Stimulated activated CD8-positive, alpha-beta memory T cell treated with anti-CD3 and anti-CD28 coated beads, Interleukin-15, amount 100 ng/mL, for 4 hours (primary cell): ENCODE measurements at places on chromosomes 4 and X.

- no peak for DNase-seq
These were observed 36.9 kb downstream of the NR3C2 start for GRCh38 chr4:148405161-148405893.

DNA sequence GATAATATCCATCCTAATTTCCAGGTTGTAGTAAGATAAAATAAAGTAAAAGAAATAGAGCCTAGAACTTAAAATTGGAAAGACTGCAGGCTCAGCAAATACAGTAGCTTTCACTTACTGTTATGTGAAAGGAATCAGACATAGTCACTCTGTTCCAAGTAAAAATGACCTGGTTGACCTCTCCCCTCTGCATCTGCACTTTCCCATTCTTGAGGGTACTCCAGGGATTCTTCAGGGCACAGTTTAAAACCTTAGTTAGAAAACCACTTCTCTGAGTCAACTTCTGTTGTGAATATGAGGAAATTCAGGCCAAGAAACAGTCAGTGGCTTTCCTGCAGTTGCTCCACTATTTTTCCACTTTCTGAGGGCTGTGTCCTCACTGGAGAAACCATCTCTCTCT, 42.9 kb downstream of the FRAS1 start:
- DNase-seq = no peak

DNA sequence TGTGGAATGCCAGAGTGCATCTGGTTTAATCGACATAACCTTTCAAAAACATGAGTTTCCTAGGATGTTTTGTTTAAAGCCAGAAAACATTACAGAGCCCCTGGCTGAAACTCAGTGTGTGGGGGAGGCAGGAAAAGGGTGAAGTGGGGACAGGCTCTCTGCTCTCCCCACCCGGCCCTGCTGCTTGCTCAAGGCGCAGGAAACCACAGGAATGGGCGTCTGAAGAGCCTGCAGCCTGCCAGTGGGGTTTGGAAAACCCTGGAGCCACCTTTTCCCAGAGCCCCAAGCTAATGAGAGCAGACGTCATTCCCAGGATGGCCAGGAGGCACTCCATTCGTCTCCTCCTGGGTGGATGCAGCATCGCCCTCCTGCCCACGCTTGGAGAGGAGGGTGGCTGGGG, 240.6 kb downstream of the AFAP1 start:
- no peak for DNase-seq

- DNase-seq = no peak
These were observed 69.4 kb downstream of the DCHS2 start for GRCh38 chr4:154422152-154422551.

- DNase-seq = no peak
These were observed 67.8 kb upstream of the SOD3 start for GRCh38 chr4:24727390-24728224.

- no peak for DNase-seq
These were observed 29.8 kb upstream of the ARHGEF6 start for GRCh38 chrX:136810493-136810892.

- DNase-seq = no peak
These were observed 2.4 kb upstream of the PCDH10 start for GRCh38 chr4:133146574-133147241.

GRCh38 chr4:156961196-156962057, 10.2 kb downstream of the PDGFC start:
- DNase-seq = no peak

DNA sequence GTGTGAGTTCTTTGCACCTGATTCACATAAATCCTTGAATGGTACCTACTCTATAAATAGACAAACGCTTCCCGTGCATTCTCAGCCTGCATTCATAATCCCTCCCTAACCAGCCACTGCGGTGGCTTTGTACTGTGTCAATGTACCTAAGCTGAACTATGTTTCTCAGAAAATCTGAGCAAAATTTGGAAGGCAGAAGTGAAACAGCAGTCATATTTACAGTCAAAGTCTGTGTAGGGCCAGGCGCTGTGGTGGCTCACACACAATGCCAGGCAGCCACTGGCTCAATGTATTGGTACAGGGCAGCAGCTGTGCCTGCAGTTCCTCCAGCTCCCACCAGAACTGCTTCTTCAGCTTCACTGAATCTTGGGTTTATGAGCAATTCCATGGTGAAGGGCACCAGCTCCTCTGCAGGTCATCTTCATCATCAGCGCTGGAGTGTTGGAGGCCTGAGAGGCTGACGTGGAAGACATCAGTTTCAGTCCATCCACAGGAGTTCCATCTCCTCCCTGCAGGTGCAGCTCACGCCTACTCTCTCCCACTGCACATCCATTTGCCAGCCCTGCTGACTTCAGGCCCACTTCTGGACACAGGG, 32.3 kb upstream of the IRF2 start:
- DNase-seq = no peak

- no peak for DNase-seq
These were observed 38.7 kb downstream of the SPATA4 start for GRCh38 chr4:176156656-176157055.

- no peak for DNase-seq
These were observed 30.5 kb downstream of the NELFA start for GRCh38 chr4:1978226-1978625.

DNA sequence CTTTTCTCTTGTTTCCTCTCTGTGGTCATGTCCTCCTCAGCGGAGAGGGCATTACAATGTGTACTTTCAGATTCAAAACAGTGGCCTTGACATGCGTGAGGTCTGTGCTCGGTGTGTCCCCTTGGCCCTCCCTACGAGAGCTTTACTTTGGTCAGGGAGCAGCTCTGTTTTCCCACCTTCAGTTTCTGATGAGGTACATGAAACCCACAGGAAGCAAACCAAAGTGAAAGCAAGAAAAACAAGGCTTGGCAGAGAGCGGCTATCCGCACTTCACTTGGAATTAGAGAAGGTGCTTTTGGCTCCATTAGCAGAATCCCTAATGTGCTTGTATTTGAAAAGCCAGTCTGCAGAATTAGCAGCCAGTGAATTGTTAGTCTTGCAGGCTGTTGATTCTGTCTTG, 19.5 kb upstream of the BOD1L1 start:
- DNase-seq = no peak

GRCh38 chr4:113678641-113679040, 82.9 kb downstream of the CAMK2D start:
- no peak for DNase-seq

DNA sequence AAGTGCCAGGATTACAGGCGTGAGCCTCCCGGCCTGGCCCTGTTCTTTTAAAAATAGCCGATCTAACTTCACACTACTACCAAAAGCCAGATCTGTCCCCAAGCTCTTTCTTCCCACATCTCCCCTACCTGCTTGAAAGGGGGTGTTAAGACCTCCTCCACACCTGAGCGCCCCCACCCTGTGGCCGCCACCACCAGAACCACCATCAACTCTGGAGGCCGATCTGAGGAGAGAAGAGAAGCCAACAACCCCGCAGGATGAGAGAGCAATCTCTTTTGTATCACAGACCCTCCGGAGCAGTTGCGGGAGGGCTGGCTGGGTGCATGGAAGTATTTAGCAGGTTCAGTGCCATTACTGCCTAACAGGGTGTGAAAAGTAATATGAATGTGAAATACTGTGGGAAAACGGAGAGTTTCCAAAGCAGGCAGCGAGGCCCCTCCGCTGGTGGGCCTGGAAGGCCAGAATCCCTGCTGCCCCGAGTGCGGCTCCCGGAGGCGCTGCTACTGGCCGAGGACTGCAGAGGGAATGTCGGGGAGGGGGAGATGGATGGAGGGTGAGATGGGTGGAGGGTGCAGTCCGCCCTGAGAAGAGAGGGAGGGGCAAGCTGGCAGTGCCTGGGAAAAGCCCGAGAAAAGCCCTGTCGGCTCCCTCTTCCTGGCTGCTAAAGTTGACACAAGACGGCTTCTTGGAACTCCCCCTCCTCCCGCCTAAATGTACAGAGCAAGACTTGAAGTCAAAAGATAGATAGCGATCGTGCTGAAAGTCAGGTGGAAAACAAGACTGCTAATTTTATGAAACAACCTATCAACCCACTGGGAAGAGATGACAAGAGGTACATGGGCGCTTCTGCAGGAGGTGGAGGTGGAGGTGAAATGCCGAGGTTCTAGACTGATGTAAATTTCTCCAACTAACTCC, 22.3 kb downstream of the HAND2 start:
- DNase-seq = no peak

DNA sequence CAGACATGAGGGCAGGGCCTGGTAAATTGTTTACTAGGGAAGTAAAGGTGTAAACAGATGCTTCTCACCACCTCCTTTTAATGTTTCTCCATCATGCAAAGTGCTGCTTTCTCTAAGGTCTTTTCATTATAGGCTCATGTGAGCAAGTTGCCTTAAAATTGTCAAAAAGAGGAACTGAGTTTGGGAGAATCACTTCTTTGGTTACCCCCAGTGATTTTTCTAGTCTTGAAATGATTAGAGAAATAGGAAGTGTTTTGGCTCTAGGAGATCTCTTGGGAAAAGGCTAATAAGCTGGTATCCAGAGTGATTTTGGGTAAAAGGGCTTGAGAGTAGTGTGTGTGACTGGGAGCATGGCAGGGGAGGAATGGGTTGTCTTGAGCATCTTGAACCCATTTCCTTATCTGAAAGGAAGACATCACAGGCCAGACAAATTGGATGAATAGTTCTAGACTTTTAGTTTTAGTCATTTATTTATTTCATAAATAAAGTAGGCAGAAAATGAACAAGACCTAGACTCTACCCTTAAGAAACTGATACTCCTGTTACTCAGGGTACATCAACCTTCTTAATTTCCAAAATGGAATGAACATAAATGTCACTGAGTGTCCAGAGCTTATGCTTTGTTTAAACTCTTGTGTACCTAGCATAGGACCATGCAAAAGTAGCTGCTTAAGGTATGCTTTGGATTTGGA, 14.2 kb downstream of the GRPR start:
- DNase-seq = no peak

DNA sequence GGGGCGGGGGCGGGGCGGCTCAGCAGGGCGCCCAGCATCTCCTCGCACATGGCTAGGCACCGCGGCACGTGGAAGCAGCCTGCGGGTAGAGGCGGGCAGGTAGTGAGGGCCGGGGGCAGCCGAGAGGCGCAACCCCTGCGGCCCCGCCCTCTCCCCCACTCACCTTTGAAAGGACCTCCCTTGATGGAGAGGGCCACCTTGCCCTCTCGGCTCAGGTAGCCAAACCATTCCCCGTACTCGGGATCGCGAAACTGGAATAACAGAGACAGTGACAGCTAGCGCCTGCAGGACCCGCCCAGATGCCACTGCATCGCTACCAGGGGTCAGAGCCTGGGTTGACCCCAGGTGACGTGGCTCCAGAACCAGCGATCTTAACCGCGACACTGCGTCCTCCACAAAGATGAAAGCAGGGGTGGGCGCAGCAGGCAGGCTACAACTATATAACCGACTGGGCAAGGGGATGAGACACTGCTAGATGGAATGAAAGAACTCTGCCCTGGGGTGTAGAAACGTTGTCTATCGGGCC, 552 bp upstream of the NAA10 start:
- no peak for DNase-seq

DNA sequence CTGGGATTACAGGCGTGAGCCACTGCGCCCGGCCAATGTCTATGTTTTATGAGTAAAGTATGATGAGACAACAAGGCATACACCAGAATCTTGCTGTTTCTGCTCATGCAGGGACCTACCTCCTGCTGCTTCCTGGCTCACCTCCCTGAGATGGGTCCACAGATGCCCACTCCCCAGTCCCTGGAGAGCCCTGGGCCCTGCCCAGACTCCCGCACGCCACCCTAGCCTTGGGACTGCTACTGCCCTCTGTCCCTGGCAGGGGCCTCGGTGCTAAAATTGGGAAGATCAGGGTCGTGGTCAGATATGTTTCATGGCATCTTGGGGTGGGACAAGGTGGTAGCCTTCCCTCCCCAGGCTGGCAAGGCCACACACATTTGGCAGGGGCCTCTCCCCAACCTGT, 84.3 kb upstream of the BCOR start:
- DNase-seq = no peak

GRCh38 chr4:16133406-16133805, 49.6 kb upstream of the PROM1 start:
- DNase-seq = no peak

DNA sequence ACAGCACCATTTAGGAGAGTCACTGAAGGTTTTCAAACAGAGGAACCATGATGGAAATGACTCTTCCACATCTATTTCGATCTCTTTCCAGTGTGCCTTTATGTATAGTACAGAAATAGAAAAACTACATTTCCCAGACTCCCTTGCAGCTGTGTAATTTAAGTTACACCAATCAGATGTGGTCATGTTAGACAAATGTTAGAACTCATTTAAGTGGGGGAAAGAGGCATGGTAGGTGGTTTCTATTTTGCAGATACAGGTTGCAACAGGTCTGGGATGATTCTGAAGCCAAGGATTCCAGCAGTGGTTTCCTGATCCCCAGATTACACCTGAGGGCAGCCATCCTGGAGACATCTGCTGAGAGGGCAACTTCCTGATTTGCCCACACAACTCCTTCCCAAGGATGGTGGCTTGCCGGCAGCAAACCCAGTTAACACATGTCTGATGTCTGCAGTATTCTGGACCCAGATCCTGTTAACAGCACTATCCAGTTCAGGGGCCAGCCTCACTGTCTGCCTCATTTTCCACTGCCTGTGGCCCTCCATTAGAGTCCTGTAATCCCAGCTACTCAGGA, 38.7 kb upstream of the PDK3 start:
- DNase-seq = no peak

GRCh38 chrX:153562546-153562945, 36.4 kb downstream of the CCNQ start:
- DNase-seq = no peak

GRCh38 chr4:146379744-146380143, 142.0 kb downstream of the SLC10A7 start:
- no peak for DNase-seq

DNA sequence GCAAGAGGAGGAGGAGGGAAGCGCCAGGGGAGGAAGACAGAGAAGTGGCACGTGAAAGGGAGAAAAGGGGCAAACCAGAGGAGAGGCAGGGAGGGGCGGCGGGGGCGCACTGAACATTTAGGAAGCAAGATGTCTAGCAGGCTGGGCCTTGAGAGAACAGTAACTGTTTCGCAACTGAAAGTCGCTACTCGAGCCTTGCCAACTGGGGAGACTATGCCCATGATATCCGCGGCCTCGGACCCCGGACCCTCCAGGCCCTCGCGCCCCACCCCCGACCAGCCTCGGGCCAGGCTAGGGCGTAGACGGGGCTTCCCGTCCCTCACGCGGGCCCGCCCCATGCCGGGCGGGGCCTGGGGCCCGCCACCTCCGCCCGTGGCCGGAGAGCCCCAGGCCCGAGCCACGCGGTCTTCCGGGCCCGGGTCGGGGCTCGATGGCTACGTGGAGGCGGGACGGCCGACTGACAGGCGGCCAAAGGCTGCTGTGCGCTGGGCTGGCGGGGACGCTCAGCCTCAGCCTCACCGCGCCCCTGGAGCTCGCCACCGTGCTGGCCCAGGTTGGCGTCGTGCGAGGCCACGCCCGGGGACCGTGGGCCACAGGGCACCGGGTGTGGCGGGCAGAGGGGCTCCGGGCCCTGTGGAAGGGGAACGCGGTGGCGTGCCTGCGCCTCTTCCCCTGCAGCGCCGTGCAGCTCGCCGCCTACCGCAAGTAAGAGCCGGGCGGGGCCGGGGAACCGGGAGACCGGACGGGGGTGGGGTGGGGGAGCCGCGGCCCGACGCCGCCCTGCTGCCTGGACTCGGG, at the start of gene SLC25A43:
TSS of gene SLC25A43 (plus strand) at position 363 of the 798 bp plus-strand sequence. CDS start at position 431, 68 bp downstream.
- DNase-seq = no peak

DNA sequence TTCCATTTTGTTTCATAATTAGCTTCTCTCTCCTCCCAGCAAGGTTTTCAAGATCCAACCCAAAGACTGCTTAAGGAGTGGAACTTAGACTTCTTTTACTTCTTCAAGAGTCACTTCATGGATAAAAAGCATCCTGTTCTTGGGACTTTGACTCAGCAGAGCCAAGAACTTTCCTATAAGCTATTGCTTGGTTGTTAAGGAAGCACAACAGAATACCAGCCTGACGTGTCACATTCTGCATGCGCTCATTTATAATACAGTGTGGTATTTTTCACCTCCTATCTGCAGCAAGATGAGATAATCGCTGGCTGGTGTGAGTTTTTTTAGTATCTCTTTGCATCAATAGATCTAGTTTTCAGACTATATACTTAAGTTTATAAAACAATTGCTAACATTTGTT, 152.1 kb downstream of the PALLD start:
- no peak for DNase-seq
